ENCODE measurements at places on chromosomes 2 and 18. TPM values are rescaled to one million over a fixed set of nuclear protein-coding genes. Genes with fewer than 3 reads are reported as not detected.

Gene ACMSD
- not detected for total RNA-seq

Gene DAW1
- total RNA-seq: 8.5 TPM

Gene TMEM131
- total RNA-seq: 5.9 TPM

Gene SPEG
- total RNA-seq: 12.6 TPM

Gene NOSTRIN
- 0.35 TPM for total RNA-seq

Gene RAB27B
- total RNA-seq: not detected

Gene PROKR1
- total RNA-seq: not detected

Gene REL
- total RNA-seq: 3.1 TPM

DNA sequence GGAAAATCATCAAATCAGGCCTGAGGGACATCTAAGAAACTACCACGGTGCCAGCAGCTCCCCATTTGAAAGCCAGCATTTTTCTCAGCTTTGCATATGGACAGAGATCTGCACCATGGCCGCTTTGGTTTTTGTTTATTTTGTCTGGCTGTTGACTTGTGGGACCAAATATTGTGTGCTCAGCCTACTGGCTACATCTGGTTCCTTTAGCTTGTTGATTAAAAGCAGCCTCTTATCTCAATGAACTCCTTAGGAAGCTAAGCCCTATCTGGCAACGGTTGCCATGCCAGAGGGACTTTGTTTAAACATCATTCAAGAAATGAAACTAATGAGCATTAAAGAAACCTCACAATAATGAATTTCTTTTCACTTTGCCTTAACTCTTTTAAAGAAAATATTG lies 32.4 kb upstream of the CCDC150 start:
- no peak for DNase-seq

- DNase-seq: no peak
These were observed 323.4 kb downstream of the BCL11A start for GRCh38 chr2:60230037-60230436.

- no peak for DNase-seq
These were observed 194.7 kb downstream of the RND3 start for GRCh38 chr2:150292807-150293206.

DNA sequence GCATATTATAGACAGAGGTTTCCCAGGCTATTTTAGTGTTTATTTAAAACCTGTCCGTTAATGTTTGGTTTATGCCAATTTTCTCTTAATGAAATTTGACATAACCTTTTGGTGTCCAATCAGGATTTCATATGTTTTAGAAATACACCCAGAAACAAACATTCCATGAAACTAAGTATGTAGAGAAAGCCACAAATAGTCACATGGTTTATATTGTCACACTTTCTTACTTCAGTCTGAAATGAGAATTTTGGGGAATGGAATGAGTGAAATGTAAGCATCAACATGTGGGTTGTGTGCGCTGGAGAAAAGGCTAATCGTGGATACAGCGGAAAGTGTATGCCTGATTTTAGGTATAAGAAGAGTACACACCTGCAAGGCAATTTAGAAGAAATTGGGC lies 277.0 kb upstream of the RAB12 start:
- DNase-seq: no peak

DNA sequence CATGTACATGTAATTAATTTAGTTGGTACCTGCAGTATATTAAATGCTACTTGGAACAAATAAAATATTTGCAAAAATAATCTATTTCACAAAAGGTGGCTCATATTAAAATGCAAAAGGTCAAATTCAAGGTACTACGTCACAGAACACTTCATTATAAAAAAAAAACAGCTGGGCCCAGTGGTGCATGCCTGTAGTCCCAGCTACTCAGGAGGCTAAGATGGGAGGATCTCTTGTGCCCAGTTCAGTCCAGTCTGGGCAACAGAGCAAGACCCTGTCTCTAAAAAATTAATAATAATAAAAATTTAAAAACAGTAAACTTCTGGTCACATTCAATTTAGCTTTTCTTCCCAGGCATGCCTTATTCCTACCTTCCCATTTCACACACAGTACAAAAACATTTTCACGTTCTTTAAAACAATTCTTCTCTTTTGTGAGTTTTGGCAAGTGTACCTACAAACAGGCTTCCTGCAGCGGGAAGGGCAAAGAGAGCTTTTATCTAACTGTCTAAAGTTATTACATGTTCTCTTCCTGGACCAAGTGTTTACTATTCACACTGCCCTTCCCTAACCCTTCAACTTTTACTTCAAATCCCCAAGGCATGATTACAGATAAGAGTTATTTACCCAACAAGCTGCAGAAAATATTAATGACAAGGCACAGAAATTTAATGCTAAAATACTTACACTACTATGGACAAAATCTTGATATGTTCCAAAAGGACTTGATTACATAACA lies 10.7 kb downstream of the BAZ2B start:
- DNase-seq: no peak

- DNase-seq: no peak
These were observed 18.2 kb downstream of the AFTPH start for GRCh38 chr2:64542071-64543007.

- DNase-seq: no peak
These were observed 54.0 kb upstream of the CYP1B1 start for GRCh38 chr2:38129987-38130386.

DNA sequence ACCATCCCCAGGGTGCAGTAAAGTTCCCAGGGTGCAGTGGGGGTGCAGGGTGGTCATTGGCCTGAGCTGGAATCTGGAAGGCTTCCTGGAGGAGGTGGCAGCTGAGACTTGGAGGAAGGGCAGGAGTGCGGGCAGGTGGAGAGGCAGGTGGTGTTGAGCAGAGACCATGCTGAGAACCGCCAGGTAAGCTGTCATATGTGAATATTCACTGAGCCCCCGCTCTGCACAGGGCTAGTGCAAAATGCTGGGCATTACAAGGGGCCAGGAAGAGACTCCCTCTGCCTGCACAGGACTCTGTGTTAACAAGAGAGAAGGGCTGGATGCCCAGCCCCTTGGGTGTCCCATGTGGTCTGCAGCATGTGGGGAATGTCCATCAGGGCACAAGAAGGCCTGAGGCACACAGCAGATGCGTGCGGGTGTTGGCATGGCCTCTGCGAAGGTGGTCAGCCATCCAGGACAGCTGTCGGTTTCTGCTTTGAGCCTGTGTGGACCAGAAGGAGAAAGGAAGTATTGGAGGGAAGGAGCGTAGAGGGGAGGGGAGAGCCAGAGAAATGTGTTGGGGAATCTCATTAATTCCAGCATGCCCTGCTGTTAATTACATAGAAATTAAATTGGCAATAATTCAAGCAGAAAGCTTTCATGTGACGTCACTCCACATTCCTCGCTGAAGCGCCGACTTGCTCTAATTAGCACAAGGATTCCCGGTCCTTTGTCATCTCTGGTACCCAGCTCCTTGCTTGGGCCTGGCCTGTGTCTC lies 62.8 kb upstream of the OTOS start:
- DNase-seq: no peak

- DNase-seq: peak; percentile 42
These were observed 649.1 kb downstream of the NYAP2 start for GRCh38 chr2:226048611-226049010.

- peak; percentile 96 for DNase-seq
These were observed 305.0 kb upstream of the EPAS1 start for GRCh38 chr2:45992021-45992740.

DNA sequence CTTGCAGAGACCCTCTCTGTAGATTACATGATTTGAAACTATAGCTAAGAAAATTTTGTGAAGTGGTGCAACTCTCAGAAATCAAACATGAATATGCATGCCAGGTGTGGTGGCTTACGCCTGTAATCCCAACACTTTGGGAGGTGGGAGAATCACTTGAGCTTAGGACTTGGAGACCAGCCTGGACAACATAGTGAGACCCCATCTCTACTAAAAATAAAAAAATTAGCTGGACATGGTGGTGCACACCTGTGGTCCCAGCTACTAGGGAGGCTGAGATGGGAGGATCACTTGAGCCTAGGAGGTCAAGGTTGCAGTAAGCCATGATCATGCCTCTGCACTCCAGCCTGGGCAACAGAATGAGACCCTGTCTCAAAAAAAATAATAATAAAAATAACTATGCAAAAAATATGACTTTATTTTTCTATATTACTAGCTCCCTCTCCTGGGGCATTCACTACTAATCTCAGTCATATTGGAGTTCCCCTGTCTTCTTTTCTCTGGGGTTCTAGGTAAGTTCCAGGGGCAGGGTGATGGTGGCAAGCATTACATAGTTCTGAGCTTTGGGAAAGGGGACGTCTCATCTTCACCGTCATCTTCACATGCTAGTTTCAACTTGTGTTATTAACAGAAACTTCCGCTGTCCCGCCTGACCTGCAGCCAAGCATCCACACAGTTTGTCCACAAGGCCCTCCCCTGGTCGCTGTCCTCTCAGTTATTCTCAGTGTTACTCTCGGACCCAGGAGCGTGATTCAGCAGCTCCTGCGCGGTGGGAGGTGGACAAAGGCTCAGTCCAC lies 96.8 kb upstream of the MBOAT2 start:
- DNase-seq: no peak

DNA sequence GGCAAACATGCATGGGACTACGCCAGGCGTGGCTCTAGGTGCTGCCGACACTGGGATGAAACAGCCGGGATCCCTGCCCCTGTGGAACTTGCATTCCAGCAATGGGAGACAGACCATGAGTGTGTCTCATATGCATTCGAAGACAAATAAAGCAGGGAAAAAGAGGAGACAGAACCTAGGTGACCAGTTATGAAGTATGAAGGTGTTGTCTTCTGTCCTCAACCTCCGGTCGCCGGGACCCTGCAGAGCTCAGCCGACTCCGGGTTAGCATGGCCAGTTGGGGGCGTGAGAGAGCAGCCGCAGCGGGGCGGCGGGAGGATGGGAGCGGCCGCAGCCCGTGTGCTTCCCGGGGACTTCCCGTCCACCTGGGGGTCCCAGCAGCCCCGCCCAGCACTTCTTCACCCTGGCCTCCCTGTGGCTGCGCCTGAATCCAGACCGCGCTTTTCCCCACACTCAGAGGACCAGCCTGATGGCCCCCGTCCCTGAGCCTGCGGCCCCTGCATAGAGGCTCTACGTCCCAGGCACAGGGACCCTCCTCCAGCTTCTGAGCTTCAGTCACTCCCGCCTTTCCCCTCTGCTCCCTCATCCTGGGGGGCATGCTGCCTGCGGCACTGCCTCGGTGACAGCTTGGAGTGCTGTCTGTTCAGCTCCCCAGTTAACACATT lies 11.4 kb downstream of the ID2 start:
- no peak for DNase-seq

- DNase-seq: peak; percentile 75
These were observed 10.3 kb downstream of the PTPRN start for GRCh38 chr2:219298759-219299371.

- no peak for DNase-seq
These were observed 92.7 kb downstream of the PDCL3 start for GRCh38 chr2:100655446-100655845.

GRCh38 chr18:30280861-30281470 lies 761.6 kb downstream of the DSC3 start:
- DNase-seq: no peak

- peak; percentile 48 for DNase-seq
These were observed 132.0 kb downstream of the EML6 start for GRCh38 chr2:54855434-54855833.

DNA sequence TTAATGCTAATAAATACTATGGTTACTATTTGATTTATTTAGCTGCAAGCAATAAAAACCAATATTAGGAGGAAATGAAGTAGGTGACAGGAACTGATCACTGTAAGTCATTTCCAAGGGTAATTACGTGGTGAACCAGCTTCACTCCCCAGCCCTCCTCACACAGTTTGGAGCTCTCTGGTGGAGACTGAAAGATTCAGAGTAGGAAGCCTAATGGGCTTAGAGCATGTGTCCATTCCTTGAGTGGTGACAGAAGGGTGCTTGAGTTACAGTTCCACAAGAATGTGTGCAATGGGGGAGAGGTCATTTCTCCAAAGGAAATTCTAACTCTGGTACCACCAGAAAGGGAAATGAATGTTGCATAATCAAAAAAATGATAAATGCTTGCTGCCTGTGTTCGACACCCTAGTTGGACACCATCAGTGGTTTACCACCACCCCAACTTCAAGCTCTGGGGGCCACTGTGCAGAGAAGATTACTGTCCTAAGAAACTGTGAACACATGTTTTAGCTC lies 285.1 kb upstream of the MMADHC start:
- no peak for DNase-seq

DNA sequence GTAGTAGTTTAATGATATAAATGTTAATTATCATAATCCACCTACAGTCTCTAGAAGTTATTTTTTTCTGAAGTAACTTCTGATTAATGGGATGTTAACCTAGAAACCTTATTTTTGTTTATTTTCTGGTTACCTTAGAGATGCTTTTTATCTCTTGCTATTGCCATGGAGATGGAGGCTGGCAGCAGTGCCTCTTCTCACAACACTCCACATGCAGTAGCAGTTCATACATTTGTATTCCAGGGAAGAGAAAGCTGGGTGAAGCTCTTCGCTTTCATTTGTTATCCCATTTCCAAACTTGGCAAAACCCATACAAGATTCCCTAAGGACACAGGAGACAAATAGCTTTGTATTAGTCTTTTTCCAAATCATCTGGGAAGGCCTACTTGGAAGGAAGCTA lies 1794.1 kb upstream of the LRRTM1 start:
- no peak for DNase-seq

Measured in MG63 (cell line).